ENCODE measurements at places on chromosomes 7 and 10. TPM values are rescaled to one million over a fixed set of nuclear protein-coding genes. Genes with fewer than 3 reads are reported as not detected.

GRCh38 chr10:12782537-12782936 is 219.0 kb downstream of the CCDC3 start:
- peak; percentile 50 for DNase-seq

GRCh38 chr10:17290226-17290625 is 62.2 kb downstream of the VIM start:
- DNase-seq: peak; percentile 33

DNA sequence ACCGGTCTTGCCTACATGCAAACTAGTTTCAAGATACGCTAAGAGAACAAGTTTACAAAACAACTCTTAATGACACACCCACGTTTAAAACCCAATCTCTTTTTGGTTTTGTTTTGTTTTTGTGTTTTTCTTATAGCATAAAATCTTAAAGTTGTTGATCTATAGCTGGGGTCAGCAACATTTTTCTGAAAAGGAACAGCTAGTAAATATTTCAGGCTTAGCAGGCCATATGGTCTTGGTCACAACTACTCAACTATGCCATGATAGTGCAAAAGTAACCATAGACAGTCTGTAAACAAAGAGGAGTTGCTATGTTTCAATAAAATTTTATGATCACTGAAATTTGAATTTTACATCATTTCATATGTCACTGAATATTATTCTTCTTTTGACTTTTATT is 327.4 kb downstream of the AGMO start:
- DNase-seq: no peak

The AEBP1 gene
- total RNA-seq: 14.6 TPM

- DNase-seq: no peak
Observed at GRCh38 chr7:158467562-158467961, 120.1 kb downstream of the PTPRN2 start.

GRCh38 chr10:71339796-71340589 is 20.9 kb downstream of the SLC29A3 start:
- DNase-seq: no peak

DNA sequence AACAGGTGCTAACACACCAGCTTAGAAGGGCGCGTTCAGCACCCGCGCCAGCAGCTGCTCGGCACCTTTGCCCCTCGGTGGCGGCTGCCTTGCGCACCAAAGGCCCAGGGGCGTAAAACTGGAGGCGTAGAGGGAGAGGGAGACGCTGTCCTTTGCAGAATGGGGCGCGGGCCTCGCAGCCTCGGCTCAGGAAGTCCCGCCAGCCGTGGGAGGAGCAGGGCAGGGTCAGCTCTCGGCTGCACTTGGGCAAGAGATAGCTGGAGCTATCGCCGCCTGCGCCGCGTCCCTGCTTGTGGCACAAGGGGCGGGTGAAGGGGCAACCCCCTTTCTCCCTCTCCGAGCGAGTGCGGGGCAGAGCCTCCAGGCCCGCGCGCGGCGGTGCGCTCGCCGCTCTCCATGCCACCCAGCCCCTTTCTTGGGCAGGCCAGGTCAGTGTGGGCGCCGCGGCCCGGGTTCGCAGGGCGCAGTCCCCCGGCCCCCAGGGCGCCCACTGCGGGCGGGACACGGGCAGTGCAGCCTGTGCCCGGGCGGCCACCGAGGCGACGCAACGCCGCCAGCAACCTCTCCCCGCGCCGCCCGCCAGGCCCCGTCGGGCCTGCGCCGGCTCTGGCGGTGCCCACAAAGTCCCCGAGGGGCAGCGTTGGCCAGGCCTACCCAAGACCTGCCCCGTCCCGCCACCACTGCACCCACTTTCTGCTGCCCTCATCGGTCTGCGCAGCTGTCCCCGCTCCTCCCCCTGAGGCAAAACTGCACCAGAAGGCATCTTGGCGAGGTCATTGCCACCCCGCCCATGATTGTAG is 4.1 kb downstream of the NEUROD6 start:
- no peak for DNase-seq

The IFIT1 gene
- total RNA-seq: 1.6 TPM

- peak; percentile 41 for DNase-seq
Observed at GRCh38 chr10:90871279-90871765, 452 bp upstream of the RPP30 start.

GRCh38 chr10:113476191-113476590 is 76.7 kb upstream of the HABP2 start:
- DNase-seq: no peak

- DNase-seq: no peak
Observed at GRCh38 chr10:83881661-83882060, 257.6 kb upstream of the GHITM start.

- DNase-seq: no peak
Observed at GRCh38 chr7:33418251-33418701, 288.9 kb downstream of the BBS9 start.

DNA sequence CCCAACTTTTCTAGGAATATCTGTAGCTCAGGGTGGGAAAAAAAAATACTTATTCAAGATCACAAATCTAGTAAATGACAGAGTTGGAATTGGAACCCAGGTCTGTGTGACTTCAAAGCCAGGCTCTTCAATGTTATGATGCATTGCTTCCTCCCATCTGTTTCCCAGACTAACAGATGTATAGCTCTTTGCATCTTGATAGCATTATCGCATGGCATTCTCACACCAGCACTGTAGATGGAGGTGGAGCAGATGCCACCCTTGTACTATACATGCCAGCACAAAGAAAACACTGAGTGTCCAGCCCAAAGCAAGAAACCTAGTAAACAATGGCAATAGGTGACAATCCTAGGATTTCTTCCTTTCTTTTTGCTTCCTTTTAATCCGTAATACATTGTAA is 497.3 kb downstream of the NEBL start:
- DNase-seq: no peak

DNA sequence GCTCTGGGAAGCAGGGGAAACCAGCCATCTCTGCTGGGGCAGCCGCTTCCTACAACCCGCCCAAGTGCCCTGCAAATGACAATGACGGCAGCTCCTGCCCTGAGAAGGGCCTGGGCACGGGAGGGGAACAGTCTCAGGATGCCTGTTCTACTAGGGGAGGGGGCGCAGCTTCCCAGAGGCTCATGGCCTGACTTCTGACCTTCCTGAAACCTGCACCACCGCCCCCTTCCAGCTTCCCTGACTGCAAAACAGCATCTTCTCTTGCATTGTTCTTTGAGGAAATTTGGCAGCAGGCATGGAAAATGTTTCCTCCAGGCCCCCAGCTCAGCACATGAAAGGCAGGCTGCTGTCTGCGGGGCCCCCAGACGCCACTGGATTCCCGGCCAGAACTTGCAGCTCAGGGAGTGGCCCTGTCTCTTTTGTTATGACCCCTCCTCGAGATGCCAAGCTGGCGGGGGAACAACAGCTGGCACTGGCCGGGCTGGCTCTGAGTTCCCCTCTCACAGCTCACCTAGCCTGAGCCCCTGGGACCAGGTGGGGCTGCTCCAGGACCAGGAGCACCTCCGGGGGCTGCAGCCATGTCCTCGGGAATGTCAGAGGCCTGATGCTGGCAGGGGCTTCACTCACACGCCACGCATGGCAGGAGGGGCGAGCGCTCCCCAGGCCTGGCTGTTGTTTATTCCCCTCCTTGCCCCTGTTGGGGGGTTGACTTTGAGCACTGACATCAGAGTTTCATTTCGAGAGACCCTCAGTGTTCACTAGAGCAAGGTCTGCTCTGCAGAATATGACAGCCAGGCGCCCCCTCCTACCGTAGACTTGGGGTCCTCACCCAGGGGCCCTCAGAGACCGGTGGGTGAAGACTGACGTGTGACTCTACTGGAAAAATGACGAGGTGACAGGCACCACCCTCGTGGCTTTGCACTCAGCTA is 62.7 kb downstream of the CALML3 start:
- peak; percentile 45 for DNase-seq

GRCh38 chr10:53978301-53978700 is 822.7 kb downstream of the PCDH15 start:
- DNase-seq: no peak

The TDRD1 gene
- 0.31 TPM for total RNA-seq

- no peak for DNase-seq
Observed at GRCh38 chr10:109886781-109887140, 36.5 kb downstream of the XPNPEP1 start.

DNA sequence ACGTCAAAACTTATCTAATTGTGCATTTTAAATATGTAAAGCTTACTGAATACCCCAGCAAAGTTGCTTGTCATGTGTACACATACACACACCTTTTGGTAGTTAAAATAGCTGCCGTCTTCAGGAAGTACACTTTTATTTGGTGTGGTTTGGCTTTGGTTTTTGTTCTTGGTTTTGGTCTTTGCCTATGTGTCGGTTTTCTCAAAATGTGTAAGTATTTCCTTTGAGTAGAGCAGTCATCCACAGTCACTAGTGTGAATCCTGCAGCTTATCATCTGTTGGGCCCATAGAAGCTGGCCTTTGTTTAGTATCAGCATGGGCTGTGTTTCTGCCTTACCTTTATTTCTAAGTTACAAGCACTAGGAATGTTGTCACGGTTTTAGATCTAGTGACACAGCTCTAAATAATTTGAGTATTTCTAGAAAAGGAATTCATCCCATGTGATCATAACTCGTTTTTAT is 35.3 kb downstream of the NET1 start:
- DNase-seq: peak; percentile 33

DNA sequence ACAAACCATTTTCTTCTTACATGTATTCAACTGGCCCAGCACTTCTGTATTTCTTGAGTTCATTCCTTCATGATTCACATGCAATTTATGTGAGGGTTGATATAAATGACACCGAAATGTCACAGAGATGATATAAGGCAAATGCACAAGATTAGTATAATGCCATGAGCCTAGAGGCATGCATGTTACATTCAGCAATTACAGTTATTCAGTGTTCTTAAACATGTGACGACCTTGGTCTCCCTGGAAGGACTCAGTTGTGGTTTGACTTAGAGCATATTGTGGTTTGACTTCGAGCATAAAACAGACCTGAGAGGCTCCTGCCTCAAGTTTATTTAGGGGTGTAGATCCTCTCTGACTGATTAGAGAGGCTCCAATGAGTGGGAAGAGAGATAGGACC is 752.1 kb upstream of the POM121L12 start:
- no peak for DNase-seq

DNA sequence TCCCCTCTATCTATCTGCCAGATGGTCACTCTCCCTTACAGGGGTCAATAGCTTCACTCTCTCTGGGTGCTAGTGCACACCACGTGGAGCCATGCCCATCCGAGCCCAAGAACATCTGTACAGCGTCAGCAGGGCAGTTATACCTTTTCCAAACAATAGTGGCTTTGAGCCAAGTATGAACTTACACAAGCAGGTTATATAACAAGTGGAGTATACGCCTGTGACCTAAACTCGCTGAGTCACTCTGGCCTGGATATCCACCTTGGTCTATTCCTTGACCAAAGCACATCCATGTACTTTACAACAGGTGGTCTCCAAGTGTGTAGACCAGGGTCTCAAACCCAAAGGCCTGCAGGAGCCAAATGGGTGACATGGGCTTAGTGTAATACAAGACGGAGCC is 20.3 kb downstream of the PLAC9 start:
- no peak for DNase-seq

GRCh38 chr7:111990643-111991042 is 215.6 kb downstream of the DOCK4 start:
- no peak for DNase-seq

The TMEM139 gene
- 1.6 TPM for total RNA-seq

GRCh38 chr7:90791596-90791995 is 195.5 kb downstream of the CDK14 start:
- no peak for DNase-seq

The C10orf67 gene
- 0.23 TPM for total RNA-seq

DNA sequence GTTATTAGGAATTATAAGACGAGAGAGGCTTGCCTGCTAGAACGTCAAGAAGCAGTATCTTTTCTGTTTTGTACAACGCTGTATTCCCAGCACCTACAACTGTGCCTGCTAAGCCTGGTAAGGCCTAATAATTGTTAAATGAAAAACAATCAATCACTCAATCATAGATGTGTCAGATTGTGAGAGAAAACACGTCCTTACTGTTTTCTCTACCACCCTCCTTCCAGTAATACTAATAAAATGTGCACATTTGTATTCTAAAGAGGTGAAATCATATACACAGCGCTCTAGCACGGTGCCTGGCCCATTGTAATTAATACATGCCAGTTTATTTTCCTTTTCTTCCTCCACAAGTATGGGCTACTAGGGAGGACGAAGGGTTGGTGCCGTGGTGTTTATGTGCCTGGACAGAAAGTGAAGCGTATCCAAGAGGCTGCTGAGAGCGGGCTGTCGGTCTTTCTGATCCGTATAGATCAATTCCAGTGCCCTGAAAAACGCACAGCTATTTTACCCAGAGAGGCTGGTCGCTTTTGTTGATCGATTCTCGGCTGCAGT is 1.5 kb upstream of the AUTS2 start:
- DNase-seq: no peak

- no peak for DNase-seq
Observed at GRCh38 chr10:21406595-21407193, 118.8 kb downstream of the SKIDA1 start.

The ZNF804B gene
- not detected for total RNA-seq

GRCh38 chr10:116972131-116972530 is 32.9 kb downstream of the SHTN1 start:
- no peak for DNase-seq

The AKR1C2 gene
- not detected for total RNA-seq

DNA sequence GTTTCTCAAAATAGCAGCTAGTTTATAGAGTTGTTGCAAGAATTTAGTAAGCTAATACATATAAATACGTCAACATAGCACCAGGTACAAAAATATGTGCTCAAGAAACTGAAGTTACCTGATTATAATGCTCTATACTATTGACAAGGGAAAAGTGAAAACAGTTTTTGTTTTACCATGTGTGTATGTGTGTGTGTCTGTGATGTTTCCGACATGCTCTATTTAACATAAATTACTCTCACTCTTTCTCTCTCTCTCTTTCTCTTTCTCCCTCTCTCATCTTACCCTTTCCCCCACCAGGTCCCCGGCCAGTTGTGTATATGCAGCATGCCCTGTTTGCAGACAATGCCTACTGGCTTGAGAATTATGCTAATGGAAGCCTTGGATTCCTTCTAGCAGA is 4.3 kb downstream of the LIPN start:
- no peak for DNase-seq

The P4HA1 gene
- 62.2 TPM for total RNA-seq

DNA sequence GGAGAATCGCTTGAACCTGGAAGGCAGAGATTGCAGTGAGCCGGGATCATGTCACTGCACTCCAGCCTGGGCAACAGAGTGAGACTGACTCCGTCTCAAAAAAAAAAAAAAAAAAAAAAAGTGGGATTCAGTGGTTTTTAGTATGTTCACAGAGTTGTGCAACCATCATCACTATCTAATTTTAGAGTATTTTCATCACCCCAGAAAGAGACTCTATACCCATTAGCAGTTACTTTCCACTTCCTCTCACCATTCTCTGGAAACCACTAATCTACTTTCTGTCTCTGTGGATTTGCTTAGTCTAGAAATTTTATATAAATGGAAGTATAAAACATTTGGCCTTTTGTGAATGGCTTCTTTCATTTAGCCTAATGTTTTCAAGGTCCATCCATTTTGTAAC is 113.4 kb downstream of the ST7 start:
- DNase-seq: no peak

DNA sequence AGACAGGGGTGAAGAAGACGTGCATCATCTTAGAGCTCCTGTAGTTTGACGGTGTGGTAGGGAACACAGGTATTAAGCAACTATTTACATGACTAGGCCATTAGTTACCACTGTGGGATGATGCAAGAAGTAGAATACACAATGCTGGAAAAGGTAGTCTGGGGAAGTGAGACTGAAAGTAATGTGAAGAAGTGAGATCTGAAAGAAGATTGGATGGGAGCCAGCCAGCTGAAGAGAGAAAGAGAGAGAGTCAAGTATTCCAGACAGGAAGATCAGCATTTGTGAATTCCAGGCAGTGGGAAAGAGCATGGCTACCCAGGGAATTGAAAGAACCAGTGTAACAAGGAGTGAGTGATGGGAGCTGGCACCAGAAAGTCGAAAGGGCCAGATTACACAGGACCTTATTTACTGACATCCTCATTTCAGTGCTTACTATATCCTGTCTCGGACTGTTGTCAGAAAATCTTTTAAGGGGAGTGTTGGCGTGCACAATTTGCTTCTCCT is 4.0 kb upstream of the CFAP58 start:
- DNase-seq: no peak
